Cardiac septum (tissue), 1 donor: ENCODE measurements at places on chromosomes 2 and 18.

- no peak for DNase-seq
These were observed 64.9 kb downstream of the SPRED2 start for GRCh38 chr2:65367524-65367923.

- DNase-seq = no peak
These were observed 463 bp downstream of the HS1BP3 start for GRCh38 chr2:20650393-20650876.

GRCh38 chr2:226687641-226688253 is 111.9 kb downstream of the IRS1 start:
- DNase-seq = no peak

GRCh38 chr2:231210782-231211181 is 12.4 kb downstream of the ARMC9 start:
- DNase-seq = no peak

DNA sequence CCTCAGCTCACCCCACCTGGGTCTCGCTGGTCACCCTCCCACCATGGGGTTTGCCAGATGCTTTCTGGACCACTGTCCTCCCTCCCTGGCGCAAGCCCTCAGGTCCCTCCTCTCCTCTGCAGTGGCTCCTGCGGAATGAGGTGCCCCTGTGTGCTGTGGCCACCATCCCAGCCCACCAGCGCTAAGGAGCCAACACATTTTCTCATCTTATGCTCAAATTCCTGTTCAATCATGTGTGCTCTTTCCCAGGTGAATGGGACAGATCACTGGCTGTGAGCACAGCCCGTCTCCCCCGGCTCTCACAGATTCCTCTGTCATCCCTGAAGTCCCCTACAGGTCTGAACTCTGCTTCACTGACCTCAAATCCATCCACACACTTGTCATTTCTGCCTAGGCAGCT is 15.2 kb upstream of the CCDC74B start:
- DNase-seq = no peak

GRCh38 chr18:63348508-63349136 is 18.4 kb downstream of the KDSR start:
- no peak for DNase-seq

- no peak for DNase-seq
These were observed 56.1 kb downstream of the FARP2 start for GRCh38 chr2:241412144-241412543.

- DNase-seq = no peak
These were observed 11.2 kb downstream of the CASP10 start for GRCh38 chr2:201194097-201194496.

DNA sequence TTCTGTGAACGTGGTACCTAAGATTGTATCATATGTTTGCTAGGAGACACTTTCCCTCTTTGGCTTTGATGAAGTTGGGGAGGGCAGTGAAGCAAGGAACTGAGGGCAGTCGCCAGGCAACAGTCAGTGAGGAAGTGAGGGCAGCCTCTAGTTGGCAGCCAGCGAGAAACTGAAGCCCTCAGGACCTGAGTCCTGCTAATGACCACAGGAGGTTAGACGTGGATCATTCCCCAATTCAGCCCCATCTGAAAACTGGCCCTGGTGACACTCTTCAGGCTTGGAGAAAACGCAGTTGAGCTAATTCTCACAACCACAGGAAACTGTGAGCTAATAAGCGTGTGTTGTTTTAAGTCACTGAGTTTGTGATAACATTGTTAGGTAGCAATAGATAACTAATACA is 84.5 kb upstream of the REG3G start:
- no peak for DNase-seq

DNA sequence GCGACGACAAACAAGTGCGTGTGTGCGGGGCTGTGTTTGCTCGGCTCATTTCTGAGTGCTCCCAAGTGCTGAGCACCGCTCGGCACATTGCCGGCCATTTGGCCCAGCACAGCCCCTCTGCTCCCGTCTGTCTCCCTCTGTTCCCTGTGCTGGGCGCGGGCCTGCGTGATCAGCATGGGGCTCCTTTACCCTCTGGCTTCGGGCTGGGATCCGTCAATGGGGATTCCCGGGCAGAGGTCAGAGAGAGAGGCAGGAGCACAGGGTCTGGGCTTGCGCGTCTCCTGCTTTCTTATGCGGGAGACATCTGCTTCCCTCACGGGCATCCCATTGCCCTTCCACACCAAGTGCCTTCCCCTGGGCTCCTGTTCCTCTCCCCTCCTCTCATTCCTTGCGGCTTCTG is 234.0 kb downstream of the ACKR3 start:
- no peak for DNase-seq

- no peak for DNase-seq
These were observed 1.6 kb downstream of the CDH2 start for GRCh38 chr18:28175150-28175929.
